Dermis lymphatic vessel endothelial cell (primary cell): ENCODE measurements at places on chromosomes 3 and 15. TPM values are rescaled to one million over a fixed set of nuclear protein-coding genes. Genes with fewer than 3 reads are reported as not detected.

CISH gene
- 0.11 and 0.17 TPM in 2 replicates for total RNA-seq

CMTM8 gene
- 2.2 and 2.3 TPM in 2 replicates for total RNA-seq

CHAC1 gene
- total RNA-seq = 0.76 and 1.3 TPM in 2 replicates

IL16 gene
- total RNA-seq = 3.3 and 6.2 TPM in 2 replicates

UTS2B gene
- 0.17 TPM in 1 of 2 replicates, not detected in the other for total RNA-seq

GADL1 gene
- under 0.01 TPM in 1 of 2 replicates, not detected in the other for total RNA-seq

ARNT2 gene
- total RNA-seq = under 0.01 and 0.09 TPM in 2 replicates

FSIP1 gene
- total RNA-seq = 0.43 and 0.69 TPM in 2 replicates
